ENCODE measurements at places on chromosomes 1 and 21. TPM values are rescaled to one million over a fixed set of nuclear protein-coding genes. Genes with fewer than 3 reads are reported as not detected.

GRCh38 chr1:147804942-147805723, 44.7 kb upstream of the GJA5 start:
- no peaks in the 10 kb centered on the region for H3K27me3 ChIP-seq
- no peaks in the 10 kb centered on the region for H3K36me3 ChIP-seq
- no peaks in the 10 kb centered on the region for H3K4me1 ChIP-seq
- H3K4me3 ChIP-seq: no peak overlapping the region

DNA sequence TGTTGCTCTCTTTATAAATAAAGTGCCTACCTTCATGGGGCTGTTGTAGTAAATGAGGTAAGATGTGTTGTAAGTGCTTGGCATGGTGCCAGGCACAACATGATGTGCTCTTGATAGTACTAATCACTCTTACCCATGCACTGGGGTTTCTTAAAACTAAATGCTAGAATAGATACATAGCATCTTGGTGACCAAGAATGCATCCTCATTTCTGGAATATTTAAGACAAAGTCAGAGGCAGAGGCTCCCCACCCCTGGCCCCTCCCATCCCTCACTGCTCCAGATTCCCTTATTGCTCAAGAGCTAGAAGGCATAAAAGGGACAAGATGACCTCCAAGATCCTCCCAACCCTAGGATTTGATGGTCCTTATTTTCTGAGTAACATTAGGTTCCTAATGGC, 61.3 kb downstream of the GLUL start:
- no peak for DNase-seq
- H3K27ac ChIP-seq: no peak overlapping the region
- no peaks in the 10 kb centered on the region for H3K36me3 ChIP-seq

DNA sequence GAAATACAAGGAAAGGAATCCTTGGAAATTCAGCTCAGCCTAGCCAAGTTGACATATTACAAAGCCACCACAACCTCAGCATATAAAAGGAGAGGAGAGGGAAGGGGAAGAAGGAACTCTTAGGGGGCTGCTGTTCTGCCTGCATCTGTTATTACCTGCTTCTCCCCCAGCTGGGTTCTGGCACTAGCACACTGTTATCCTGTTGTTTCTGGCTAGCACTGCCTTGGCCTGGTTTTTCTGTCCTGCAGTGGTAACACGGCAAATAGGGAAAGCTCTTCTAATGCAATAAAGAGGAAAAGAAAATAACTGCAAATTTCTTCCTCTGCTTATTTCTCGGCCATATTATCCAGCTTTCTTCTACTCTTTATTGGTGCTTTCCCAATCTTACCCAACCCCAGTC, 16.5 kb upstream of the VCAM1 start:
- no peak overlapping the region for H3K4me3 ChIP-seq
- H3K36me3 ChIP-seq: no peaks in the 10 kb centered on the region
- no peaks in the 10 kb centered on the region for H3K27me3 ChIP-seq
- no peak overlapping the region for H3K27ac ChIP-seq
- H3K4me1 ChIP-seq: no peaks in the 10 kb centered on the region
- no peak for DNase-seq

- H3K27me3 ChIP-seq: no peaks in the 10 kb centered on the region
- no peaks in the 10 kb centered on the region for H3K36me3 ChIP-seq
- DNase-seq: no peak
- H3K4me1 ChIP-seq: no peaks in the 10 kb centered on the region
Measured at GRCh38 chr21:43301409-43302061, 125.4 kb downstream of the SIK1 start.

DNA sequence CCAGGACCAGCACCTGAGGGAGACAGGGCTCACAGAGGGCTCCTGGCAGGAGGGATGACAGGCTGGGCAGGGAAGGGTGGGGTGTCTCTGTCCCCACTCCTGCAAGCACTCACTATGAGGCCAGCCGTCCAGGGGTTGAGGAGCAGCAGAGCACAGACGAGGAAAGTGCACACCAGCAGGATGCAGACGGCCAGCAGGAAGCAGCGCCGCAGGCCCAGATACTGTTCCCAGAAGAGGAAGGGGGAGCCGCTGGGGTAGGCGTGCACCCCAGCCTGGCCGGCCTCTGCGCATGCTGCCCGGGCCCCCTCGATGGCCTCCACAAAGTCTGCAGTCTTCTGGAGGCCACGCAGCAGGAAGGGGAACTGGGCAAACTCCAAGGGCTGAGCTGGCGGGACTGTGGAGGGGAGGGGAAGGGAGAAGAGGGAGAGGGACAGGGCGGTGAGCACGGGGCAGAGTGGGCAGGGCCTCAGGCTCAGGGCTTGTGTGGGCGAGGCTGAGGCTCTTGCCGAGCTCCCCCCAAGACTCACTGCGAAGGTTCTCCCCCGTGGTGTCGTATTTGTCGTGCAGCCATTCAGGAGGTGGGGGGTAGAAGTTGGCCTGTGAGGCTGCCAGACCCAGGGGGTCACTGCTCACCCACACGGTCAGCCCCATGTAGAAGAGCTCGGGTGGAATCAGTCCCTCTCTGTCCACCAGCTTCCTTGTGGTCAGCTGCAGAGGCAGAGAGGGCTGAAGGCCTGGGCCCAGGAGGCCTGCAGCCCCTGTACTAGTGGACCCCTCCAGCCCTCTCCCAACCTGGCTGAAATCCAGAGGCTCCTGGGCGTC, 16.5 kb downstream of the PTCH2 start:
- no peak for DNase-seq
- no peak overlapping the region for H3K4me3 ChIP-seq
- H3K27me3 ChIP-seq: no peaks in the 10 kb centered on the region
- no peaks in the 10 kb centered on the region for H3K36me3 ChIP-seq
- H3K4me1 ChIP-seq: no peaks in the 10 kb centered on the region

GRCh38 chr1:1001057-1001783, 1.3 kb upstream of the HES4 start:
- H3K27me3 ChIP-seq: peaks cover 9% of the 10 kb centered on the region
- DNase-seq: peak; percentile 37
- H3K4me3 ChIP-seq: peak overlapping the region; percentile 42

RUNX3 gene
- 135 TPM for total RNA-seq

LPAR3 gene
- 0.97 TPM for total RNA-seq

SLAMF6 gene
- total RNA-seq: 33.8 TPM

FCN3 gene
- total RNA-seq: not detected

KIF17 gene
- total RNA-seq: not detected

MAP10 gene
- 1.5 TPM for total RNA-seq
